Aorta (tissue), 5 donors: ENCODE measurements at places on chromosomes 4 and X. TPM values are rescaled to one million over a fixed set of nuclear protein-coding genes. Genes with fewer than 3 reads are reported as not detected.

Gene ING2
- 6.3 TPM for total RNA-seq

Gene ZGRF1
- 6.3 TPM for total RNA-seq

DNA sequence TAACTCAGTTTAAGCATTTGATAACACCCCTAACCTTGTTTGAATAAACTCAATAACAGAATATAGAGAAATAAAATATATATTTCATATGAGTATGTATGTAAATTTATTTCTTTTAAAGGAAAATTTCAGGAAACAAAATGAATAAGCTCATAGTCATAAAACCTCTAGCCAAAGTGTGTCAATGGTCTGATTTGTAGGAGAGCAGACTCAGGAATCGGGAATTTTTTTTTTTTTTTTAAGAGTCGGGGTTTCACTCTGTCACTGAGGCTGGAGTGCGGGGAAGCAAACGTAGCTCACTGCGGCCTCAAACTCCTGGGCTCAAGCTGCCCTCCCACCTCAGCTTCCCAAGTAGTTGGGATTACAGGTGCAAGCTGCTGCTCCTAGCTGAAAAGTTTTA, 2.4 kb downstream of the PKD2 start:
- no peak for DNase-seq

- DNase-seq: no peak
Observed at GRCh38 chrX:119401569-119401968, 2.4 kb downstream of the SLC25A43 start.

- no peak for DNase-seq
Observed at GRCh38 chr4:119299741-119300100, 22.2 kb downstream of the FABP2 start.
